Endodermal cell (in vitro differentiated cells): ENCODE measurements at places on chromosomes 3 and 15. TPM values are rescaled to one million over a fixed set of nuclear protein-coding genes. Genes with fewer than 3 reads are reported as not detected.

DNA sequence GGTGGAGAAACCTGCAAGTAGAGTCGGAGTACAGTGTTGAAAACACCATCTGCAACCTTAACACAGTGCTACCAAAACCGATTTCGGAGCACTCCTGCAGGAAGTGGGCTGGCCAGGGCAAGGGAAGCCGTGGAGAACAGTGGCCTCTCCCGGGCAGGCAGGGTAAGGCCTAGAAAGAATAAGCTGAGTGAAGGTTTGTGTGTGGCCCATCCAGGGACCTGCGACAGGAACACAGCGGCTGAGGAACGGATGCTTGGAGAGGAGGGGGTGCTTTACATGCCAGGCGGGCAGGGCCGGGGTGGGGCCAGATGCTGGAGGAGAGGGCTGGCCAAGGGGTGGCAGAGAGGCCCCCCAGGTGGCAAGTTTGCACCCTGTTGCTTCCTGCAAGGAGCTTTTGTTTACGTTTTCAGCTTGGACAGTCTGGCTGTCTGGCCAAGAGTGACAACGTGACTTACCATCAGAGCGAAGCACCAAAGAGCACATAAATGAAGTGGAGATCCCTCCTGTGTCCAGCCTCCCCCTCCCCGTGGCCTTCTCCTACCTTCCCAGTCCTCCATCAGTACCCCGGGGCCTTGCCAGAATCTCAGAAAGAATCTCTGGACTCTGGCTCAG is 156.5 kb downstream of the PGPEP1L start:
- H3K27ac ChIP-seq, result no peak overlapping the region
- DNase-seq, result peak; percentile 93
- H3K4me3 ChIP-seq, result no peak overlapping the region
- H3K27me3 ChIP-seq, result no peaks in the 10 kb centered on the region
- no peaks in the 10 kb centered on the region for H3K36me3 ChIP-seq

DNA sequence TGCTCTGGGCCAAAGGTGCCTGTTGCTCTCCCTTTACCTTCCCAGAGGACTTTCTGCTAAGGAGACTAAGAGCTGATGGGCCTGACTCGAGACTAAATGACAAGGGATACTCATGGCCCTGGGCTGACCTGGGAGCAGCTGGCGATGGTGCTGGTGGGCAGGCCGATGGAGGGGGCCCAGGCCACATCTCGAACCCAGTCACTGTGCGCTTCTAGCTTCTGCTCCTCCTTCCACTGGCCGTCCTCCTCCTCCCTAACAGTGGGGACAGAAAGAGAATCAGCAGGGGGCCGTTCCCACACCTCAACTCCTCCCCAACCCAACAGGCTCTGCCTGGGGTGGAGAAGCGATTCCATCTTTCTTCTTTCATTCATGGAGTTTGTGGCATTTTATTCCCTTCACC is 12.2 kb upstream of the GHRL start:
- H3K4me1 ChIP-seq, result no peaks in the 10 kb centered on the region
- H3K27ac ChIP-seq, result no peak overlapping the region

GRCh38 chr3:154795582-154795981 is 284.5 kb upstream of the MME start:
- H3K4me3 ChIP-seq, result no peak overlapping the region
- no peaks in the 10 kb centered on the region for H3K36me3 ChIP-seq
- no peak for DNase-seq
- no peaks in the 10 kb centered on the region for H3K27me3 ChIP-seq
- no peaks in the 10 kb centered on the region for H3K4me1 ChIP-seq

GRCh38 chr15:36815786-36816185 is 236.4 kb downstream of the CDIN1 start:
- H3K27me3 ChIP-seq, result no peaks in the 10 kb centered on the region
- peaks cover 3% of the 10 kb centered on the region for H3K4me1 ChIP-seq
- H3K36me3 ChIP-seq, result no peaks in the 10 kb centered on the region
- no peak for DNase-seq

DNA sequence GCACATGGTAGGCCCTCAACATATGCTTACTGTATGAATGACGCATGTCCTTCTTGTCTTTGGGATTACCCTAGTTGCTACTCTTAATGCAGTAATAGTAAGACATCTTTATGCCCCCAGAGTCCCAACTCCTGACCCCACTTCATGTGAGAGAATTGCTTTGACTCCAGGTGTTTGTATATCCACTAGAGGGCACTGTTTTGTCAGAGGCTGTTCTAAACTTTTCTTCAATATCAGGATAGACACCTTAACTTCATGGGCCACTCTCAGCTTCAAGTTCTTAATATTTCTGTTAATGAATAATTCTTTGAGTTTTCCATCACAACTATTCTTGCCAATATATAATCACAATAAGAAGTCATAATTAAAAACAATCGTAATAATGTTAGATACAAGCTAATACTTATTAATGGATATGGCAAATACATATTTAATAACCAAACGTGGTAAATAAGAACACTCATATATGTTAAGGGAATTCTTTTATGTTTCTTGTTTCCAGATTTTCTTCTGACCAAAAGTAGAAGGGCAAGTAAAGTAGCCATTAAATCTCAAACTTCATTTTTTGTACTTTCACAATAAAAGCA is 337.2 kb upstream of the DNAJC19 start:
- no peak overlapping the region for H3K4me3 ChIP-seq
- peaks cover 5% of the 10 kb centered on the region for H3K4me1 ChIP-seq
- no peaks in the 10 kb centered on the region for H3K27me3 ChIP-seq
- DNase-seq, result peak; percentile 48
- no peaks in the 10 kb centered on the region for H3K36me3 ChIP-seq

DNA sequence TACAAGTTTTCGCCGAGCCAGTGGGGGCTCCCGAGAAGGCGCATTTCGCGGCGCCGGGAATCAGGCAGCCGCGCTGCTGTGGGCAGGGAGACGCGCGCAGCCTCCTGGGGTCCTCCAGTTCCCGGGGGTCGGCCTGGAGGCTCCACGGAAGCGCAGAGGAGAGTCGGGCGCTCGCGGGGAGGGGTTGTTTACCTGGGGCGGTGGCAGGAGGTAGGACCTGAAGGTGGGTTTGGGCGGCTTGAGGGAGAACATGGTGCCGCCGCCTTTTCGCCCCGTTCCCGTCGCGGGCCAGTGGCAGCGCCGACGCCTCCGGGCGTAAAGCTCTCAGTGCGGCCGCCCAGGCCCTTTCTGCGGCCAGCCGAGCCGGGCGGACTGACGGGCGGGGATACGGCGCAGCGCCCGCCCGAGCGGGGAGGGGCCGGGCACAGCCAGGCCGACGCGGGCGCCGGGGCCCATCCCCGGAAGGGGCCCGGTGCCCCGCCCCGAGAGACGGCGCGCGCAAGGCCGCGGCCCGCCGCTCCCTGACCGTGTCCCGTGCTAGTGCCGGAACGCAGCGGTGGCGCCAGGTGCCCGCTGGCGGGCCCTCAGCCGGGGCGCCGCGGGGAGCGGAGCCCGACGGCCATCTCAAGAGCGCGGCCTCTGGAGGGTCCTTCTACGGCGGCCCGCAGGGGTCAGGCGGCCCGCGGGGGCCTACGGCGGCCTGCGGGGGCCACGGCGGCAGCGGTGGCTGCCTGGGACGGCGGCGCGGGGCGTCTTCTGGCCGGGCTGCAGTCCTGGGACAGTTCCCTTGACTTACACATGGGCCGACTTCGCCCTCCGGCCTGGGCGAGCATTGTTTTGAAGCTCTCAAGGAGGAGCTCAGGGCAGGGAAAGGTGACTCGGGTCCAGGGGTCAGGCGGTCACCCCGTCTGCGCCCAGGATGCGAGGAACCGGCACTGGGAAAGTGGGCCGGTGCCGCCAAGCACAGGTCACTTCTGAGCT is at the start of gene MTMR10:
MTMR10 (minus strand) TSS at position 374 of the 981 bp plus-strand sequence; CDS start at position 252, 122 bp downstream.
- DNase-seq, result peak; percentile 92
- peak within 1 kb of the TSS; percentile 67 for H3K27ac ChIP-seq
- H3K36me3 ChIP-seq, result peaks cover 7% of the 10 kb centered on the region
- H3K4me3 ChIP-seq, result peak within 1 kb of the TSS; percentile 88

- H3K4me3 ChIP-seq, result no peak overlapping the region
- H3K4me1 ChIP-seq, result no peaks in the 10 kb centered on the region
- no peak overlapping the region for H3K27ac ChIP-seq
- no peak for DNase-seq
Observed at GRCh38 chr3:159945930-159946329, 42.7 kb upstream of the IL12A start.

DNA sequence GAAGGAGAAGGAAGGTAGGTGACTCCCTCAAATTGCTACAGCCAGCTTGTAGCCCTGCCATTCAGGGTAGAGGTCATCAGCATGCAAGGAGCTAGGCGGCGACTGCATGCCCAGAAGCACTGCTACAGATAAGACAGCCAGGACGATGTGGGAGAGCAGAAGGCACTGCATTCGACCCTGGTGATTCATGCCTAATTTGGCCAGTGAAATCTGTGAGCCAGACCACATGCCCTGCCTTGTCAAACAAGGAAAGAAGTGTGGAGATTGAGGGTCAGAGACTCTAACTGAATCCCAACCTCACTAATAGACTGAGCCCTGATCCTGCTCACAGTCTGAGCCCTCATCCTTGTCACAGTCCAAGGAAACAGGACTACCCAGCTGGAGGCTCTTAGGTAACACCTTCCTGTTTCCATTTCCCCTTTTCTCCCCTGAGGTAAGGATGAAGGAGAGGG is 86.6 kb downstream of the LINGO1 start:
- no peak overlapping the region for H3K4me3 ChIP-seq
- H3K27me3 ChIP-seq, result peaks cover 17% of the 10 kb centered on the region
- no peak overlapping the region for H3K27ac ChIP-seq

- no peak overlapping the region for H3K4me3 ChIP-seq
- peaks cover 7% of the 10 kb centered on the region for H3K4me1 ChIP-seq
- H3K36me3 ChIP-seq, result no peaks in the 10 kb centered on the region
- H3K27me3 ChIP-seq, result no peaks in the 10 kb centered on the region
- H3K27ac ChIP-seq, result no peak overlapping the region
Observed at GRCh38 chr3:14433106-14433505, 30.7 kb downstream of the SLC6A6 start.

GRCh38 chr3:27976933-27977332 is 254.8 kb upstream of the EOMES start:
- no peak overlapping the region for H3K27ac ChIP-seq
- no peak for DNase-seq
- H3K4me3 ChIP-seq, result no peak overlapping the region
- H3K27me3 ChIP-seq, result no peaks in the 10 kb centered on the region

DNA sequence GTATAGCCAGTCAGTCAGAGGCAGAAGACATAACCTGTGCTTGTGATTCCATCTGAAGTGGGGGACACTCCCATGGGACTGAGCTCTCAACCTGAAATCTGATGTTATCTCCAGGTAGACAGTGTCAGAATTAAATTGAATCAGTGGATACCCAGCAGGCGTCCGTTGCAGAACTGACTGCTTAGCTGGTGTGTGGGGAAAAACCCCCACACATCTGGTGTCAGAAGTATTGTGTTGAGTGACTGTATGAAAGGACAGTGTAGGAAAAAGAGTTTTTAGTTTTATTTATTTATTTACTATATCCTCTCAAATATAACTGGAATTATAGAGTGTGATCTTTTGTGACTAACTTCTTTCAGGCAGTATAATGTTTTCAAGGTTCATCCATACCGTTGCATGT is 10.4 kb downstream of the KPNA4 start:
- H3K4me1 ChIP-seq, result no peaks in the 10 kb centered on the region
- H3K4me3 ChIP-seq, result no peak overlapping the region
- DNase-seq, result no peak
- peaks cover 33% of the 10 kb centered on the region for H3K36me3 ChIP-seq

DNA sequence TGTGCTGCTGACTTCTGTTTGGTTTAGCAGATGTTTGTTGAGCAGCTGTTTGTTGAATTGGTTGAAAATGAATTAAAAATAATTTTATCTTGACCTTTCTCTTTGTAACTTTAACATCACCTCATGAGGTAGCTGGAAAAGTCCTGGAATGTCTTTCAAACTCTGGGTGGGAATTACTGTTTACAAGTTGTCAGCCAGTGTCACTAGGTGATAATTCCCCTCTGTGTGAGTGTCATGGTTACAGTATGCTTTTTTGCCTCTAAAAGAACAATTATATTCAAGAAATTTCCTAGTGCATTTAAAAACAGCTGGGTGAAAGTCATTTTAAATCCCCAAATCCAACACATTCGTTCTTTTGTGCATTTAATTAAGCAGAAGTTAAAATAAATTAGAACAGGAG is 113.2 kb downstream of the PTPRG start:
- H3K4me1 ChIP-seq, result peaks cover 12% of the 10 kb centered on the region
- H3K27me3 ChIP-seq, result no peaks in the 10 kb centered on the region
- H3K27ac ChIP-seq, result no peak overlapping the region
- no peaks in the 10 kb centered on the region for H3K36me3 ChIP-seq

DNA sequence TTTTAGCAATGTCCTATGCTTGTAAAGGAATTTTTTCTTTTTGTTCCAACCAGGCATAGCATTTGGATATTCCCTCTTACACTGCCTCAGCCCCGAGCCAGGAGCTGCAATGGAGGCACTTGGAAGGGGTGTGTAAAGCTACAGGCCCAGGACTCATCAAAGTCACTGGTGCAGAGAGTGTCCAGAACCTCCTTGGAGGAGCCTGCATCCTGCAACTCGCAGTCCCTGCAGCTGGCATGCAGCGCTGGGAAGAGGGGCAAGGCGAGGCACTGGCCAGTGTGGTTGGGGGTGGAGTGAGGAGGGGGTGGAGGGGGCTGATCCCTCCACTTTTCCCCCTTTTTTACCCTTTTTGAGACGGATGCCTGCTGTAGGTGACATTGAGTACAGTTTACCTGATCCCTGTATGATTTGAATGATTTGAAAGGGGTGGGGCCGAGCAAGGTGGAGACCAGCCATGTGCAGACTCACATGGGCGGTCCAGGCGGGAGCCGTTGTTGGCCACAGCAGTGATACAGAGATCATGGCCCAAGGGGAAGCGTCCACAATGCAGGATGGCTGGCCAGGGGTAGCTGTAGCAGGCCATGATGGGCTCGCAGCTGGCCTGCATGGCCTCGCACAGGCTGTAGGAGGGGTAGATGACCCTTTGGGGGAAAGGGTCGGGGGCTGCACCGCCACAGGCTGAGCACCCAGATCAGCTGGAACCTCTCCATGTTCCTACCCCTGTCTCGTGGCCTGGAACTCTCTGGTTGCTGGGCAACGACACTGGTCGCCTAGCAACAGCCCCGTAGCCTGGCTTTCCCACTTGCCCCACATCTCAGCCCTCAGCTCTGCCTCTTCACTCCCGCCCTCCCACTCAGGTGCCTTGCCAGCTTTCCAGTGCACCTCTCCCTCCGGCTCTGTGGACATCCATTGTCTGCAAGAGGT is 7.9 kb downstream of the P4HTM start:
- peaks cover 83% of the 10 kb centered on the region for H3K27me3 ChIP-seq
- no peak overlapping the region for H3K4me3 ChIP-seq
- H3K27ac ChIP-seq, result peak overlapping the region; percentile 76
- H3K4me1 ChIP-seq, result peaks cover 5% of the 10 kb centered on the region
- DNase-seq, result peak; percentile 72

DNA sequence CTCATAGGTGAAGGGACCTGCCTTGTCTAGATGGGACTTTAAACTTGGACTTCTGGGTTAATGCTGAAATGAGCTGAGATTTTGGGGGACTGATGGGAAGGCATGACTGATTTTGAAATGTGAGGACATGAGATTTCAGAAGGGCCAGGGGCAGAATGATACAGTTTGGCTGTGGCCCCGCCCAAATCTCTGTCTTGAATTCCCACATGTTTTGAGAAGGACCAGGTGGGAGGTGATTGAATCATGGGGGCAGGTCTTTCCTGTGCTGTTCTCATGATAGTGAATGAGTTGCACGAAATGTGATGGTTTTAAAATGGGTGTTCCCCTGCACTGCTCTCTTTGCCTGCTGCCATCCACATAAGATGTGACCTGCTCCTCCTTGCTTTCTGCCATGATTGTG is 42.8 kb downstream of the ILDR1 start:
- no peak for DNase-seq
- H3K36me3 ChIP-seq, result no peaks in the 10 kb centered on the region
- H3K27ac ChIP-seq, result no peak overlapping the region
- H3K4me3 ChIP-seq, result no peak overlapping the region

Gene CTXN2
- total RNA-seq, result 0.13 TPM in 2 of 3 replicates, not detected in the other

Gene TRPM1
- total RNA-seq, result not detected in 2 replicates

Gene SCG5
- 14.8 and 17.2 TPM in 2 replicates for total RNA-seq

Gene HTR3E
- total RNA-seq, result not detected in 2 replicates

Gene MKRN2
- 22.5 to 27.3 TPM (median 23.3 TPM) in 3 replicates for total RNA-seq

Gene FBXL2
- total RNA-seq, result 11.8 and 12.4 TPM in 2 replicates

Gene GOLGA6D
- total RNA-seq, result 0.21 to 0.24 TPM in 2 of 3 replicates, not detected in the other

Gene FOXL2NB
- total RNA-seq, result 0.24 TPM in 1 of 3 replicates, not detected in the others

Gene CHST13
- total RNA-seq, result 1.6 and 1.7 TPM in 2 replicates
